AG09309 (cell line): ENCODE measurements at places on chromosomes 4 and X.

GRCh38 chr4:38819569-38819968 is 15.0 kb upstream of the TLR1 start:
- peak; percentile 14 for DNase-seq

- DNase-seq = no peak
Measured at GRCh38 chr4:60744767-60745166, 455.4 kb upstream of the ADGRL3 start.

DNA sequence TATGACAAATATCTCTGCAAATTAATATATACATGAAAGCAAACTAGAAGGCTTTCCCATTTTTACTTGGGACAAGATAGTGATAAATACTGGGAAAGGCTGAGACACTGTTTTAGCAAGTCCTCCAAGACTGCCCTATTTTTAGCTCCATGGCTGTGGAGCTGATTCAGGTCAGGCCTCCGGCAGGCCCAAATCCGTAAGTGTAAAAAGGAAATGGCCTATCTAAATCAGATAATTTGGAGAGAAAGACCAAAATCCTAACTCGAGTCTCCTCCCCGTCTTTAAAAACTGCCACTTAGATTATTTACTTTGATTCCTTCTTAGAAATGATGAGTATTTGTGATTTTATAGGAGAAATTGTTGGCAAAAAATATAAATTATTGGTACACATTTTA is 2.9 kb downstream of the OTUD4 start:
- DNase-seq = no peak

DNA sequence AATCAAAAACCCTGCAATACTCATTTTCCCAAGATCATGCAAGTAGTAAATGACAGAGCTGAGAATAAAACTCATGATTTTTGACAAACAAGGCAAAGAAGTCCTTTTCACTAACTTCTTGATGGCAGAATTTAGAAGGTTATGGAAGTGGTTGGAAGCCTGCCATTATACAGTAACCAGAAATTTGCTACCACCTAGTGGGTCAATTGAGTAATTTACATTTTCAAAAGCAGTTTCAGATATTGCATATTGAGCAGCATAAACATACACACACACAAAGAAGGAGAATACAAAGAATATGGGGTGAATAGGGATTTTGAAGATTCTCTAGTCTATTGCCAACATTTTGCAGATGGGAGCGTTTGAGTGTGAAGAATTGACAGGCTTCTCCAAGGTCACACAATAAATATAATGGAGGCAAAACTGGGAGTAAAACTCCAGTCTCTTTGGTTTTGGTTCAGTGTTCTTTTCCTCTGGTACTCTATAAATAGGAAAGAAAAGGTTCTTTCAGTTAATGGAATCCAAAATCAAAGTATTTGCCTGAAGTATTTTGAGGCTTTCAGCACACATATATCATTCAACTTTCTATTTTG is 70.2 kb downstream of the GC start:
- DNase-seq = peak; percentile 46

DNA sequence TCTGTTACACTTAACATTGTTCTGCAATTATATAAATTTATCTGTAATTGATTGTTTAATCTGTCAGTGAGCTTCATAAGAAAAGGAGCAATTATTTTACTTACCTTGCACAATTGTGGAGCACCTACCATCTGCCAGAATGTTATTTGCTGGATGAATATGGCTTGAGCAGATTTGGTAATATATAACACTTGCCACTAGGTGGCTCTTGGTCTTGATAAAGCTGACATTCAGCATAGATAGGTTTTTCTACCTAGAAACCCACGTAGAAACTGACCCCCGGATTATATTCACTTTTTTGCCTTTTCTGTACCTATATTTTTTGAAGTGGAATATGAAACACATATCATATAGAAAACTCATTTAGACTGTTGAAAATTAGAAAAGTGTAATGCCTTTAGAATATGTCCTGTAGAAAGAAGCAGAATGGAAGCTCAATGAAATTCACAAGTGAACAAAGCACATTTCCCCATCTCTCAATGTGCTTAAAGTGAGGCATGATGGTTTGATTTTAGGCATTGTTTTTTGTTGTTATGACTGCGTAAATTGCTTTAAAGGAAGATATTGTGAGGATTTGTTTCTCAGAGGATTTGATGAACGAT is 9.5 kb downstream of the RBPJ start:
- no peak for DNase-seq

DNA sequence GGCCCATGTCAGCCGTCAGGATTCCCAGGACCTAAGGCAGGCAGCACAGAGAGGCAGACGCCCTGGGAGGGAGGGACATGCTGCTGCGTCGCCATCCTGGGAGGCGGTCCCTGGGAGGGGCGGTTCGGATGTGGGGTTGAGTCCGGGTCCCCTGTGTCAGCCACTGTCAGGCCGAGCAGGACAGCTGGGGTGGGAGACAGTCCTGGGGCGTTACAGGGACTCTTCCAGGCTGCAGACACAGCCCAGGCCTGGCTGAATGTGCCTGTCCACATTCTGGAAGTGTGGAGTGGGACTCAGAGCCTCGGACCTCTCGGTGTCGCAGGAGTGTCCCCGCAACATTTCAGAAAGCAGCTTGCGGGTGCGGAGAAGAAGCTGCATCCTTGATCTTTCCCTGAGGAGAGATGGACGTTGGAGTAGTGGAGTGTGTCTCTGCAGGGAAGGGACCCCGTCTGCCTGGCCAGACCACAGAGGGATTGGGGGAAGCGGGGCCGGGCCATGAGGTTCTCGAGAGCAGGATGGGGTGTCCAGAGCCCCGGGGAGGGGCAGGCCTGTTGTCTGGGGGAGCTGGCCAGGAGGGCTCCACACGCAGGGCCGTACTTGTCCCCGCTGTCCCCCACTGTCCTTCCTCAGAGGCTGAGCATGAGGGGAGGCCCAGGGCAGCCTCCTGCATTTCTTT is 6.1 kb downstream of the AKAP17A start:
- no peak for DNase-seq

- peak; percentile 44 for DNase-seq
Measured at GRCh38 chr4:76905521-76905920, 7.6 kb upstream of the SOWAHB start.

GRCh38 chr4:140243278-140243753 is 89.3 kb upstream of the MAML3 start:
- no peak for DNase-seq

- DNase-seq = no peak
Measured at GRCh38 chr4:67198727-67199126, 346.6 kb downstream of the CENPC start.

DNA sequence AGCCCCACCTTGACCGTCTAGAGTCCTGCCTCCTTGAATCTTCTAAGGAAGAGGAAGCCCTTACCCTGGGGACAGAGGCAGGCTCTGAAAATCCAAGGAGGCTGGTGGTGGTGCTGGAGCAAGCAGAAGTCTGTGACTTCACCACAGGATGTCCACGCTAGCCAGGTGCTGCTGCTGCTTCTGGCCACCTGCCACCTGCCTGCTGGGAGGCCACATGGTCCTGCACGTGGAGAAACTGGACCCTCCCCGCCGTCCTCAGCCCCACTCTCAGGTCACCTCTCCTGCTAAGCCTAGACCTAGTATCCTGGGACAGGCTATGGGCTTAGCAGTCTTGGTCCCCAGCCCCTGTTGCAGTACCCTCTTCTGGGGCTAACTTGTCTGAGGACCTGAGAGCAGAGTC is 15.8 kb downstream of the TMEM31 start:
- DNase-seq = no peak
